Activated gamma-delta T cell treated with Interleukin-2 at 50 U/mL for 16 hours (primary cell): ENCODE measurements at places on chromosomes 2 and 18.

GRCh38 chr2:3154700-3155099 is 222.9 kb downstream of the EIPR1 start:
- DNase-seq, result no peak

DNA sequence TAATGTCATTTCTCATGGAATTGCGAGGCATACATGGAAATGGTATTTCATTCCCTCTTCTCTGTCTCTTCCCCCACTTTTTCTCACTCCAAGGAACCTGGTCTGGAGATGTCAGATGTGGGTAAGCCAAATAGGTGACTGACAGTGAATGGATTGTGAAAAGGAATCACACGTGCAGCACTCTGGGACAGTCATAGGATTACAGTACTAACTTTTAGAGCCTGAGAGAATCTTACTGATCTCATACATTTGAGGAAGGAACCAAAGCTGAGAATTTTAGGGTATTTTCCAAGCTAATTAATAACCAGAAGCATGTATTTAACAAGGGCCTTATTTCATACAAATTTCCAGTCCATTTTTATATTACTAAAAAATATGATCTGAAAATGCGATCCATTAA is 58.1 kb upstream of the ERBB4 start:
- DNase-seq, result no peak

DNA sequence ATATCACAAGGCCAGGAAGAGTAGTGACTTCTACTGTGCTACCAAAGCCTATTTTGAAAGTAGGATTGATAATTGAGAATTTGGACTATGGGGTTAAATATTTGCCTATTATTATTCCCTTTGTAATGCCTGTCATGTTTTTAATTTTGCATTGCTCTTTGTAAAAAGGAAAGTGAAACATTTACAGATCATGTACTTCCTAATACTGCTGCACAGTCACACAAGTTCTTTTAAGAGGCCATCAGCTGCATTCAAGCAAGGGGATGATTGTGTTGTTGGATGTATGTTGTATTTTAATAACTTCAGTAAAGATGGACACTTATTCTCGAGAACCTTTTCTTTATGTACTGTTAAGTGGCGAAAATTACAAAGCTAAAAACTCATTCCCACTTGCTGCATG is 70.1 kb downstream of the PLEKHA3 start:
- no peak for DNase-seq

GRCh38 chr2:208033701-208034502 is 8.6 kb upstream of the PLEKHM3 start:
- peak; percentile 36 for DNase-seq

DNA sequence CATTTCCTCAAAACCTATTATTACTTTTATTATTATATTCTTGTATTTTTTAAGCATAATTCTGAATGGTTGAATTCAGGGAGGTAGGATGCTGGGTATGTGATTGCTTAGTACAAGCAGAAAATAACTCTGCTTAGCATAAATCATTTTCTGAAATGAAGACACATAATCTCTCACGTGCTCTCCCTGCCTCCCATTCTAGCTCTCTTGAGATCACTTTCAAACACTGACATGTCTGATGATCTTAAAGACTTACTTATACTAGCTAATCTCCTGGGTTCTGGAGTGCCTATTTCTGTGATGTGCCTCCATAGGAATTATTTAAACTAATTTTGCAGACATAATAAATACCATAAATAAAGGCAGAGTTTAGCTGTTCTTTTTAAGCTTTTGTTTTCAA is 1136.0 kb downstream of the SUCLG1 start:
- DNase-seq, result no peak

GRCh38 chr2:174901075-174901474 is 104.1 kb downstream of the CHN1 start:
- no peak for DNase-seq

- no peak for DNase-seq
These were observed 84.0 kb upstream of the NEUROD1 start for GRCh38 chr2:181764095-181764963.

DNA sequence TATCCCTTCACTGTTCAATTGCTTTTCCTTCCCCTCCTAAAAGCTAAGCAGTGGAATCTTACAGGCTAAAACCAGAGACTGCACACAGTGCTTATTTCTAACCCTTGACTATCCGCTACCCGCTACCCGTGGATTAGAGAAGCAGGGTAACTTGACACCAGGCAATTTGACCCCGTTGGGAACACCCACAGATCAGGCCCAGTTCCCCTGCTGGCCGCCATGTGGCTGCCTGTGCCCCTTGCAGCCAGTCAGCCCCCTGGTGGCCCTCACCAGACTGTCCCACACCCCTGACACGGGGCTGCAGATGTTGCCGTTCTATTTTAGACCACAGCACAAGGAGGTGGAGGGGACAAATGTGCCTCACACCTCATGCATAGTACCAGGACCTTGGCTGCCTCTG is 74.8 kb downstream of the TXNL1 start:
- no peak for DNase-seq

- no peak for DNase-seq
These were observed 18.1 kb downstream of the NCAPH start for GRCh38 chr2:96353606-96354101.

GRCh38 chr2:239065962-239066361 is 218.1 kb downstream of the TWIST2 start:
- no peak for DNase-seq

DNA sequence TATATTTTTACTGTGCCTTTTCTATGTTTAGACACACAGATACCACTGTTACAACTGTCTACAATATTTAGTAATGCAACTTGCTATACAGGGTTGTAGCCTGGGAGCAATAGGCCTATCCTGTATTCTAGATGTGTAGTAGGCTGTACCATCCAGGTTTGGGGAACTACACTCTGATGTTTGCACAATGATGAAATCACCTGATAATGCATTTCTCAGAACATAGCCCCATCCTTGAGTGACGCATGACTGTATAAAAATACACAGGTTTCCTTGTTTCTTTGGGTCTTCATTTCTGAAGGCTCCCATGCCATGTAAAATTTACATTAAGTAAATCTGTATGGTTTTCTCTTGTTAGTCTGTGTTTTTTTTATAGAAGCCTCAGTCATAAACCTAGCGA is 270.9 kb upstream of the SKOR2 start:
- DNase-seq, result no peak

- DNase-seq, result no peak
These were observed 86.0 kb downstream of the VWA3B start for GRCh38 chr2:98172951-98173350.

- DNase-seq, result no peak
These were observed 58.8 kb downstream of the ST6GAL2 start for GRCh38 chr2:106827158-106827557.

GRCh38 chr2:179701524-179702110 is 159.8 kb downstream of the ZNF385B start:
- DNase-seq, result no peak

- DNase-seq, result no peak
These were observed 178.9 kb downstream of the LNPK start for GRCh38 chr2:175823002-175823706.

GRCh38 chr2:188519136-188519535 is 227.5 kb downstream of the GULP1 start:
- no peak for DNase-seq

GRCh38 chr2:109160714-109161440 is 31.9 kb downstream of the SH3RF3 start:
- no peak for DNase-seq

GRCh38 chr2:1591461-1591770 is 152.9 kb downstream of the PXDN start:
- DNase-seq, result no peak

DNA sequence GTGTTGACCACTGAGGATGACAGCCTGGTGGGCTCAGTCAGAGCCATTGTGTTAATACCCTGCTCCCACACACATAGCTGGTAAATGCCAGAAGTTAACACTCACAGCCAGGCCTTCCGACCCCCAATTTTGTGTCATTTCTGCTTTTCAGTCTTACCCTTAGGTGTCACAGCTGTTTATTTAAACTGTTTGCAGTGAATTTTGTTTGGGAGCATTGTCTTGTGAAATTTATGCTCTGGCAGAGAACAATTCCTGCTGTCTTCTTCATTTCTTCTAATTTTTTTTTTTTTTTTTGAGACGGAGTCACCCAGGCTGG is 8.2 kb downstream of the LPIN1 start:
- DNase-seq, result no peak

DNA sequence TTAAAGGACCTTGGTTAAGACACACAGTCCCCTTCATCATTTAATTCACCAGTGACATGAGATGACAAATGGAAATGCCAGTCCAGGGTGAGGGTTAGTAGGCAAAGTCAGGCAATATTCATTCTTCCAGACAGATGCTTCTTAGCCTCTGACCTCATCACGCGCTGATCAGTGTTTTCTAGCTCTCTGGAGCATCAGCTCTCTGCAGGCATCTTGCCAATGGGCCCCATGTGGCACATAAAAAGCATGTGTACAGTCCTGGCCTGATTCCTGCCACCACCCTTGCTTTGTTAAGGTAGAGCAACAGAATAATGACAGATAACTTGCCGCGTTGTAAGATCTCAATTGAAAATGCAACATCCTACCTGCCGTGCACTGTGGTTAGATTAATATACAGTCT is 20.3 kb upstream of the NPAS2 start:
- DNase-seq, result no peak

GRCh38 chr18:57141208-57142129 is 5.4 kb upstream of the BOD1L2 start:
- DNase-seq, result no peak

DNA sequence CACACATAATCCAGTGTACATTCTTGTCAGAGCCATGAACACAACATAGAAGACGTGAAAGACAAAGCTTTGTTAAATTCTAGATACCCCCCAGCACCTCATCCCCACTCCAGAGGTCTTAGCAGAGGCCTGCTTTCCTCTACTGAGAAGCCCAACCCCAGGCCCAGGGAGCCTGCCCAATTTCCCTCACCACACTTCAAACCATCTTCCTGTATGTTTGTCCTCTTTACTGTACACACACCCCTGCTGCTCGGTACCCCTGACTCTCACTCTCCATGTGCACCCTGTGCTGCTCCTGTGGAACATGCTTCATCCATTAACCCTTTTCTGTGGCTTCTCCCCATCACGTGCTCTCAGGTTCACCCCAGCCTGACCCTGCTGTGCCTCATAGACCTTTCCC is 37.2 kb downstream of the BOLA3 start:
- DNase-seq, result no peak

DNA sequence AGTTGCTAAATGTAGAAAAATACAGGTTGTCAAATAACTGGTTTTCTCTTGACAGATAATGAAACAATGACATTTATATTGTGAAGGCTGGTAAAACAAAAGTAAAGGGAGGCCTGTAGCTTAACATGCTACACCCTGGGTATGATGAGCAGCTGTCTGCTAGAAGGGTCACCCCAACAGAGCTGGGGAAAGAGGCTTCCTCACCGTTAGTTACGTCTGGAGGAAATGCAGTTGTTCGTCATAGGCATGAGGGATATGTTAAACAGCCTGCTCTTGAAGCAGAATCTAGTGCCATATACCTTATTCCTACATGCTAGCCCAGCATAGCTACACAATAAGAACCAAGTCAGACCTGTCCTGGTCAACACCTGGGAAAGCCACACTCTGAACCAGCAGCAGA is 49.9 kb downstream of the LPIN2 start:
- peak; percentile 38 for DNase-seq

DNA sequence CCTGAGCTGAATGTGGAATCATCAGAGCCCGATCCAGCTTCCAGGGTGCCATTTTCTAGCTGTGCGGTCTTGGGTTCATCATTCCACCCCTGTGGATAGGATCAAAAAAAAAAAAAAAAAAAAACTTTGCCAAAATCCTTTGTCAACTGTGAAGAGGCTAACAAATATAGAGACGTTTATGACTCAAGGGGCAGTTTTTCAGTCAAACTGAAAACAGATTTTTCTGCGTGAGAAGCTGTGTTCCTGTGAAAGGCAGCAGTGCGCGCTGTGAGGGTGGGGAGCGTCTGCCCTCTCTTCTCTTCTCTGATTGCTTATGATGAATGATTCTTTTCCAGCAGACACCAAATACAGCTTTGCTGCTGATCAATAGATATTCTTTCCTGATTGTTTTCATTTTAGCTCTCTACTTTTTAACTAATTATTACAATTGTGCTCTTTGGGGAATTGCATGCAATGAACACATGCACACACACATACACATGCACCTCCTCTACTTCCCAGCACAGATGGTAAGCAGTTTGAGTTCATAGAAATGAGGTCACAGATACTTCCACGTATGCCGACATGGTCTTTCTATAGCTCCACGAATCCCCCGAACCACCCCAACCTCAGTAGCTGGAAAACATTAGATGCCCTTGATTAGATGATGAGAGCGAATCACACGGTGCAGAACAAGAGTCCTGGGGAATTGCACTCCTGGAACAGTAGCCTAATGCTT is 175.4 kb downstream of the NRP2 start:
- no peak for DNase-seq

DNA sequence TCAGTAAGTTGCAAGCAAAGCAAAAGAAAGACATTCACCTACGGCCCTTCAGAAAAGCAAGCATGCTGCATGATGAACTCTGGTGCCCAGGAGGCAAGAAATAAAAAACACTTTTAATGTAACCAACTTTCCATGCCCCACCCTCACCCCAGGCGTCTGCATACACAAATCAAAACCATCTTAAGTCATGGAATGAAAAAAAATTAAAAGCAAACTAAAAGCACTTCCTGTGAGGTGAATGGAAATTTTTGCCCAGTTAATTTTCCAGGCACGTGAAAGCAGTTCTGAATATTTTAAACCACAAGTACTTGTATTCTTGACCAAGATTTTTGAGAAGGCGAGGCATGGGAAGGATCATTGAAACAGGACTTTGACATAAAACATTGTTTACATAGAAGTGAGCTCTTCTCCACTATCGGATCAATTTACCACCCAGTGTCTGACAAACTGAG is 2.5 kb upstream of the ICOS start:
- no peak for DNase-seq

DNA sequence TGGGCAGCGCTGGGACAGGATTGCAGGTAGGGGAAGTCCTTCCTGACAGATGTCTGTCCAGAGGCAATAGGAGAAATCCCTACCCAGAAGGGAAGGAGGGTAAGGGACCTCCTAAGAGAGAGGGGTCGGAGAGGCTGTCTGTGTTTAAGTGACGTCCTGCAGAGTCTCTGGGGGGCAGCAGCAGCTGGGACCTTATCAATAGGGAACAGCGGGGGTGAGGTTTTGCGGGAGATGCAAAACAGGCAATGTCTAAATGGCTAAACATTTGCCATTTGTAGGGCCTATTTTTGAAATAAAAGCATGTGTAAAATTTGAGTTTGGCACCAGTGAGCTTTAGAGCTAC is 108.7 kb upstream of the HS6ST1 start:
- no peak for DNase-seq

DNA sequence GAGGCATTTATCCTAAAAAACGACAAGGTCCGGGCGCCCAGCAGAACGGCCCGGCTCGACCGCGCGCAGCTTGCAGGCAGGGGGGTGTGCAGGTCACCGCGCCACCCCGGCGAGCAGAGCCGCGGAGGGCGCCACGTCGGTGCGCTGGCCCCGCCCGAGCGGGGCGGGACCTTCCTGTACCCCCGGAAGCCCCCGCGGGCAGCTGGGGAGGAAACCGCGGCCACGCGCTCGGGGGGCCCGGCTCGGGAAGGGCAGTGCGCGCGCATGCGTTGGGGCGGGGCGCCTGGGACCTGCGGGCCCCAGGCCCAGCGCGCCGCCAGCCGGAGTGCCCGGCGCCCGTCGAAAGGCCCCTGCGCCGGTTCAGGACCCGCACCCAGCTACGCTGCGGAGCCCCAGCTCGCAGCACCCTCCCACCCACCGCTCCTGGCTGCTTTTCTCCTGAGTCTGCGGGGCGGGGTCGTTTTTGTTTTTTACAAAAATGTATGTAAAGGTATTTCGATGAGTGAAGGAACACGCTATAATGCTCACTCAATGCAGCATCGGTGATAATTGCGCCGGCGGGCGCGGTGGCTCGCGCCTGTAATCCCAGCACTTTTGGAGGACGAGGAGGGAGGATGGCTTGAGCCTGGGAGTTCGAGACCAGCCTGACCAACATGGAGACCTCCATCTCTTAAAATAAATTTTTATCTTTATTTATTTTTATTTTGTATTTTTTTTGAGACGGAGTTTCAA is 47.7 kb upstream of the POMC start:
- DNase-seq, result peak; percentile 87
